ENCODE measurements at places on chromosomes 4 and X. TPM values are rescaled to one million over a fixed set of nuclear protein-coding genes. Genes with fewer than 3 reads are reported as not detected.

DNA sequence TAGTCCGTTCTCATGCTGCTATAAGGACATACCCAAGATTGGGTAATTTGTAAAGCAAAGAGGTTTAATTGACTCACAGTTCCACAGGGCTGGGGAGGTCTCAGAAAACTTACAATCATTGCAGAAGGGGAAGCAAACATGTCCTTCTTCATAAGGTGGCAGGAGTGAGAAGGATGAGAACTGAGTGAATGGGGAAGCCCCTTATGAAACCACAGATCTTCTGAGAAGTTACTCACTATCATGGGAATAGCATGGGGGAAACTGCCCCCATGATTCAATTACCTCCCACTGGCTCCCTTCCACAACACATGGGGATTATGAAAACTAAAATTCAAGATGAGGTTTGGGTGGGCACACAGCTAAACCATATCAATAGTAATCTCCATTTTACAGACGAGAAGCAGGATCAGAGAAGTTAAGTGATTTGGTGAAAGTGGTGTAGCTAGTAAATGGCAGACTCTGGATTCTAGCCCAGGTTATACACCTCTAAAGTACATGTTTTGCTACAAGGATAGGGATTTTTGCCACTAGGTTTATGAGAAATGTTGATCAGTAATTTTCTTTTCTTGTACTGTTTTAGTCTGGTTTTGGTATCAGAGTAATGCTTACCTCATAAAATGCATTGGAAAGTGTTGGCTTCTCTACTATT is 47.3 kb upstream of the C1GALT1C1 start:
- DNase-seq = no peak

DNA sequence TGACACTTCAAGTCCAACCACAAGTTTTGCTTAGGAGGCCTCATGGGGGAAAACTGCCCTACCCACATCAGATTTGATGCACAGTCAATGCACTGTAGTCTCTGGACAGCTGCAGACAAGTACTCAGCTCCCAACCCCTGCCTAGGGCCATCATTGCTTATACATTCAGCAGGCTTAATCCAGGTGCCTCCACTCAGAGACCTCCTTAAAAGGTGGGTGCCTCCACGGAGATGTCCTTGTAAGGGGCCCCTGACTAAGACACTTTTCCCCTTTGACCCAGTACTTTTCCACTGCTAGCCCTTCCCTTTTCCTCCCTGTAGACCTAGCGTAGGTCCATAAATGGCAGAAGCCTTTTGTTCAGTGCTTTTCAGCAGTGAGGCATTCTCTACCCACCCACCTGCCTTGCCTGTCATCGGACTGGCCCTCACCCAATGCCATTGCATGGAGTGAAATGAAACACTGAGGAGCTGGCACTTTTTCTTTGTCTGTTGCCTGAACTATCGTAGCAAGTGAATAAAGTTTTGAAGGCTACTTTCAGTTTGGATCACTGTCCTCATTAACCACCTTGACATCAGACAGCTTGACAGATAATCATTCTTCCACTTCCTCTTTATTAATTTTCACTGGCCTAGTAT is 23.8 kb upstream of the PLK4 start:
- peak; percentile 93 for DNase-seq

DNA sequence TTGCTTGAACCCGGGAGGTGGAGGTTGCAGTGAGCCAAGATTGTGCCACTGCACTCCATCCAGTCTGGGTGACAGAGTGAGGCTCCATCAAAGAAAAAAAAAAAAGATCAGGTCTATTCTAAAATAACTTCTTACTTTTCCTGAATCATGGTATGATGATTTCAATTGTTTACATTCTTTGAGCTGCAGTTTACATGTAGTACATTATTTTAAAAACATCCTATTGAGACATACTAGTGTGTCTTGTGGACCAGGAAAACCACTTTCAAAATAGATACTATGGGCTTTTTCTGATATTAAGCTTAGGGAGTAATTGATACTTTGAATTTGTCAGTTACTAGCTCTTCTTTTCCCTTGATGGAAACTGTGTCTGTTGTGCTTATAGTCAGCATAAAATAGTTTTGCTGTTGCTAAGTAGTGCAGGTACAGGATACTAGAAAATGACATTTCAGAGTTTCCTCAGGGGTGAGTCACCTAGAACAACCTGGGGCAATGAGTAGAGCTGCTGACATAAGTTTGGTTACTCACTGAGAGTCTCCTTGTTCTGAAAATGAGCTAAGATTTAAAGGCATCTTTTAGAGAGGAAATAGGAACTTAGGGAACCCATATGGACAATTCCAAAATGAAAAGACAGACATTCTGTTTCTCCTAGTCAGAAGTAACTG is 53.2 kb upstream of the C4orf54 start:
- DNase-seq = peak; percentile 63

- DNase-seq = no peak
Measured at GRCh38 chrX:46184749-46185148, 360.5 kb downstream of the ZNF674 start.

DNA sequence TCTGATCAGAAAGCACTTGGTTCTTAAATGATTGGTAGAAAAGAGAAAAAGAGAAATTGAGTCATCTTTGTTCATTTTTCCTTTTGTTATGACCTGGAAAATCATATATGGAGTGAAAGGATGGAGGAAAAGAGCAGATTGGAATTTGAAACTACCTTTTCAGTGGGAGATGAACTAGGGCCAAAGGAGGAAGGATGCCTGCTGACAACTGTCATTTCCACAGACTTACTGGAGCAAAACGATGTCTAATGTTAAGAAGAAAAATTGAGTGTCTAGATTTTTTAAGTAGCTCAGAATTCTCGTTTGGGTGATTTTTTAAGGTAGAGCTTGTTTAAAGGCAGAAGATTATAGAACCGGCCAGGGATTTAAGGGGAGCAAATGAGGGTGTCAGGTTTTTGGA is 144.6 kb upstream of the KCNIP4 start:
- DNase-seq = no peak

GRCh38 chrX:140701480-140701879 is 8.1 kb upstream of the LINC00632 start:
- peak; percentile 37 for DNase-seq

- no peak for DNase-seq
Measured at GRCh38 chr4:124955476-124955875, 242.9 kb upstream of the ANKRD50 start.

- DNase-seq = peak; percentile 73
Measured at GRCh38 chrX:19739683-19740082, 147.7 kb downstream of the SH3KBP1 start.

DNA sequence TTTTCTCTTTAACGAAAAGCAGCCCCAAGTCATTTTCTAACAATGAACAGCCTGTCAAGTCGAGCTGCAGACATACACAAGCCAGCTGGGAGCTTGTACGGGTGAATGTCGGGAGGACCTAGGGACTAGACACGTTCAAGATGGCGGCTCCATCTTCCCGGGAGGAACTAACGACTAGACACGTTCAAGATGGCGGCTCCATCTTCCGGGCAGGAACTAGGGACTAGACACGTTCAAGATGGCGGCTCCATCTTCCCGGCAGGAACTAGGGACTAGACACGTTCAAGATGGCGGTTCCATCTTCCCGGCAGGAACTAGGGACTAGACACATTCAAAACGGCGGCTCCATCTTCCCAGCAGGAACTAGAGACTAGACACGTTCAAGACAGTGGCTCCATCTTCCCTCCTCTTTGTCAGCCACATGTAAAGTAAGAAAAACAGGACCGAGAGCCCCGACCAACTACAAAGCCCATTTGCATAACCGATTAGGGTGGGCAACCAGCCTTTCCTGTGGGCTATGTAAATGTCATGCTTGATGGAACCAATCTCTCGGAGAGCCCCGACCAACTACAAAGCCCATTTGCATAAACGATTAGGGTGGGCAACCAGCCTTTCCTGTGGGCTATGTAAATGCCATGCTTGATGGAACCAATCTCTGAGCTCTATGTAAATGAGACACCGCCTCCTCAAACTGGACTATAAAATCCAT is 175.5 kb downstream of the DHRSX start:
- DNase-seq = peak; percentile 84

DNA sequence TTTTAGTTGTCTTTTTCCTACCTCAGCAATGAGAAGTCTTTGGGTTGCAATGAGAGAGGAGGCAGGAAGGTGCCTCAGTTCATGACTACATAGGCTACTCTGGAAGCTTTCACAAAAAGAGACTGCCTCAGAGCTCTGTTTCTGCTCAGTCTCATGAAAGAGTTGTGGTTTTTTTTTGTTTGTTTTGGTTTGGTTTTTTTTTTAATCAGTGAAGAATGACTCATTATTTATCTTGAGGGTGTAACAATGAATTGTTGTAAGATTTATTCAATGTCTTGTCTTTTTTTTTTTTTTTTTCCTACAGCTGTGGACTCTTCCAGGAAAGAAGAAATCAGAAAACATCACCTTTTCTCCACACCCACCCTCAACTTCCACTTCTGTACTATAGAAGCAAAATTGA is 67.5 kb upstream of the CXCL13 start:
- peak; percentile 6 for DNase-seq

- DNase-seq = no peak
Measured at GRCh38 chr4:105923497-105924238, 28.4 kb downstream of the NPNT start.

- DNase-seq = no peak
Measured at GRCh38 chr4:2634014-2634413, 97.6 kb downstream of the FAM193A start.

DNA sequence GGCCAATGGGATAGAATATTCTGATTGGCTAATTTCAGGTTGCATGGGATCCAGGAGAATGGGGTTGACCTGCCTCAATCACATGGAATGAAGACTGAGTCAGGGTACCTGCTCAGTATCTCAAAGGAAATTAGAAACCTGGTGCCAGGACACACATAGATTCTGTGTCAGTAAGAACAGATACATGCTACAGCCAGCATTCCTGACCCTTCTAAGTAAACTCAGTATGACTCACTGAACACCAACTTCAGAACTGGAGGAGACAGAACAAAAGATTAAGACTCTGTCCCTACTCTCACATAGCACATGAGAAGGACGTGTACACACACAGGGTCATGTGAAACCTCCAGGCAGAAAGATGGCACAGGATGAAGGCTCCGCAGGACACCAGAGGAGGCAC is 54.5 kb downstream of the FAM184B start:
- DNase-seq = no peak

DNA sequence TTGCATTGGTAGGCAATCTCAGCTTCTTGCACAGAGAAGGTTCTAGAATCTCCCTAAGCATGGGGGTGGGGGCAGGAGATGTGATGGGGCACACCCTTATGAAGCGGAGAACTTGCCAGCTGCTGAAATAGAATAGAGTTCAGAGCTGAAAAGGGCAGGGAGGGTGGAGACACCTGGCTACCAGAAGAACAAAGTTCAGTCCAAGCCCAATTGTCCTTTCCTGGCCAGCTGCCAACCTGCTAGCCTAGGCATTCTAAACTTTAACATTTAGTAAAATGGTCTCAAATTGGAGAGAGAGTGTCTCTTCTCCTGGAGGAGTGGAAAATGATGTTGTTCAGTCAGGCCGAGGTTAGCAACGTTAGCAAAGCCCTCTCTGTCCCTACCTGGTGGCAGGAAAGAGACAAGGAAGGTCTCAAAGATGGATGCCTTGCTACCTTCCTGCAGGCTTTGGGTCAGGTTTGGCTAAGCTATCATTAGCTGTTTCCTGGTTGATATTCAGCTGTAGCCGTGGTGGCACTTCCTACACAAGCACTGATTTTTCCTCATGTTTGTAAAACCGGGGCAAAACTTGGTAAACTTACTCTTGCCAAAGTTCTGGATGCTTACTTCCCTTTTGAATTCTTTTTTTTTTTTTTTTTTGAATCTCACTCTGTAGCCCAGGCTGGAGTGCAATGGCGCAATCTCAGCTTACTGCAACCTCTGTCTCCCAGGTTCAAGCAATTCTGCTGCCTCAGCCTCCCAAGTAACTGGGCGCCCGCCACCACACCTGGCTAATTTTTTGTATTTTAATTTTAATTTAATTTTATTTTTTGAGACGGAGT is 34.7 kb upstream of the NYX start:
- no peak for DNase-seq

GRCh38 chrX:154082396-154083125 is 15.0 kb downstream of the MECP2 start:
- peak; percentile 76 for DNase-seq

- DNase-seq = no peak
Measured at GRCh38 chr4:169201222-169202144, 69.3 kb downstream of the SH3RF1 start.

- DNase-seq = peak; percentile 53
Measured at GRCh38 chrX:23003116-23003515, 3.4 kb downstream of the DDX53 start.

- DNase-seq = peak; percentile 92
Measured at GRCh38 chr4:176546975-176547374, 227.2 kb downstream of the SPCS3 start.

GRCh38 chr4:123506011-123506695 is 109.6 kb downstream of the SPRY1 start:
- DNase-seq = no peak

GRCh38 chrX:39125834-39126233 is 324.6 kb downstream of the MID1IP1 start:
- no peak for DNase-seq

DNA sequence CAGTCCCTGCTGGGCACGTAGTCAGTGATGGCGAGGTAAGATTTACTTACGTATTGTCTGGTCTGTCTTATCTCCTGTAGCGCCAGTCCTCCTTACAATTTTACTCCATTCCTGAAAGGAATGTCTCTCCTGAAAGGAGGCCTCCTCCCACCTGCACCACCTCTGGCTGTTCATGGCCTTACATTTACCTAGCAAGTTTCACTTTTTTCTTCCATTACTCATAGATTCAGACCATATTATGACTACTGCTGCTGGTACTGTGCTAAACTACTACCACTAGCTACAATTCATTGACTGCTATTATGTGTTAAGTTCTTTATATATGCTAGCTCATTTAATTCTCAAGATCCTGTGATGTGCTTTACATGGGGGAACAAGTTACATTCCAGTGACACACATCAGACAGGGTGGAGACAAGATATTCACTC is 189.9 kb downstream of the BMPR1B start:
- DNase-seq = no peak

DNA sequence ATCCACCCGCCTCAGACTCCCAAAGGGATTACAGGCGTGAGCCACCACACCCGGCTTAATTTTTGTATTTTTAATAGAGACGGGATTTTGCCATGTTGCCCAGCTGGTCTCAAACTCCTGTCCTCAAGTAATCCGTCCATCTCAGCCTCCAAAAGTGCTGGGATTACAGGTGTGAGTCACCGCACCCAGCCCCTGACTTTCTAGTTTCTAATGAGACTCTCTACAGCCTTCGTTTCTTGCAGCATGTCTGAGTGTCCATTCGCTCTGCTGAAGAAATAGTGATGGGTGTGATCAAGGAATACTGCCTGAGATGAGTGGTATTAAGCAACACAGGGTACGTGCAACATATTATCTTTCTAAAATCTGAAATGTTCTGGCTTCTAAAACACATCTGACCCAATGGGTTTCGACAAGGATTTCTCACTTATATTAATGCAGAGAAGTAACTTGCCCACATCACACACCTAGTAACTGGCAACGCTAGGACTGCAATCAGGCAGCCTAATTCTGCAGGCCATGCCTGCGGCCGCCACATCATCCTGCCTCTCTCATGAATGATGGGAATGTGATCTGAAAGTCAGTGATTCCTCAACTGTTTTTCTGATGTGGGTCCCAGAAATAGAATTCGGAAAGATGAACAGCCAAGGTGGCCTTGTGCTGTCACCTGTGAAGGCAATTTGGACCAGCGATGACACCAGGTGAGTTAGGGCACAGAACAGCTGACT is 74.3 kb downstream of the RBM47 start:
- DNase-seq = no peak

- DNase-seq = no peak
Measured at GRCh38 chrX:53321230-53321942, 40.0 kb upstream of the IQSEC2 start.

CD99L2 gene
- total RNA-seq = 17.4 TPM

RBM47 gene
- total RNA-seq = 0.83 TPM

STK32B gene
- 5.8 TPM for total RNA-seq

ARHGEF6 gene
- total RNA-seq = 3.1 TPM

TMEM271 gene
- not detected for total RNA-seq

Data from IMR-90 (cell line).